ENCODE measurements at places on chromosomes 7 and 10. TPM values are rescaled to one million over a fixed set of nuclear protein-coding genes. Genes with fewer than 3 reads are reported as not detected.
A peak's percentile ranks its signal among the peaks of the same experiment; 100 is the strongest.

GRCh38 chr7:114627231-114627630, 212.6 kb downstream of the FOXP2 start:
- no peak for DNase-seq
- no peak overlapping the region for H3K27ac ChIP-seq
- no peaks in the 10 kb centered on the region for H3K4me1 ChIP-seq
- no peaks in the 10 kb centered on the region for H3K36me3 ChIP-seq
- no peaks in the 10 kb centered on the region for H3K27me3 ChIP-seq

- H3K27ac ChIP-seq, result 0 out of 2 replicates have a peak overlapping the region, but pooled peaks have one; percentile 65
- peaks cover 56% of the 10 kb centered on the region for H3K4me1 ChIP-seq
- H3K36me3 ChIP-seq, result no peaks in the 10 kb centered on the region
These were observed 289.5 kb upstream of the MKLN1 start for GRCh38 chr7:131038153-131038552.

GRCh38 chr7:25894902-25895791, 256.9 kb upstream of the NFE2L3 start:
- H3K27ac ChIP-seq, result peak overlapping the region; percentile 26
- H3K4me3 ChIP-seq, result peak overlapping the region; percentile 24
- peaks cover 28% of the 10 kb centered on the region for H3K4me1 ChIP-seq
- DNase-seq, result peak; percentile 18

DNA sequence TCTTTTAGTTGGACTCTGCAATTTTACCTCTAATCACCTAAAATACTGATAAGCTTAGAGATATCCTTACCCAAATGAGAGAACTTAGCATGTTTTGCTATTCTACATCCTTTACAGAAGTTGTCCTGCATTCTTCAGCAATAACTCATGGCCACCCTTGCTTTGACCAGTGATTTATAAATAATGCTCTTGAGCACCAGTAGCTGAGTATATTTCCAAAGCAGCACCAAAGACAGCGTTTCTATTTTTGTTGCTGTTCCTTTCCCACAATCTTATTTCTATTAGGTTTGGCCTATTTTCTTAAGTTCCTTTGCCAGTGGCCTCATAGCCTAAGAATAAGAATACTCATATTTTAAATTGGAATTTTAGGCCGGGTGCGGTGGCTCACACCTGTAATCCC, 15.0 kb downstream of the ARPC1A start:
- no peaks in the 10 kb centered on the region for H3K4me1 ChIP-seq
- H3K4me3 ChIP-seq, result no peak overlapping the region
- no peaks in the 10 kb centered on the region for H3K27me3 ChIP-seq
- no peak overlapping the region for H3K27ac ChIP-seq

DNA sequence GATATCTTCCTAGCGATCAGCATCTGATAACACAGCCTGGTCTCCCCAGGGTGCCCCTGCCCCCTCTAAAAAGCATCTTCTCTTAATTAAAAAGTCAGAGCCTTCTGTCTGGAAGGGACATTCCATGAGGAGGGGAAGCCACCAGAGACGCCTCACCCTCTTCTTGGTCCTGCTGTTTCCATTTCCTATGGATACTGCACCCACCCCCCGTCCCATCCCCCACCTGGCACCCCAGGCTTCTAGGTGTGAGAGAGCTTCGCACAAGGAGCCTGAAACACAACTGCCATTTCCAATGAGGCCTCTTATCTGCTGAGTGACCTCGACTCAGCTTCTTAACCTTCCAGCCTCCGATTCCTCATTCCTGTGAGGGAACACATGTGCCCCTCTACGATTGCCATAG, 51.4 kb downstream of the COL13A1 start:
- H3K27me3 ChIP-seq, result no peaks in the 10 kb centered on the region
- H3K36me3 ChIP-seq, result no peaks in the 10 kb centered on the region
- peaks cover 8% of the 10 kb centered on the region for H3K4me1 ChIP-seq
- no peak for DNase-seq
- H3K4me3 ChIP-seq, result no peak overlapping the region
- no peak overlapping the region for H3K27ac ChIP-seq

DNA sequence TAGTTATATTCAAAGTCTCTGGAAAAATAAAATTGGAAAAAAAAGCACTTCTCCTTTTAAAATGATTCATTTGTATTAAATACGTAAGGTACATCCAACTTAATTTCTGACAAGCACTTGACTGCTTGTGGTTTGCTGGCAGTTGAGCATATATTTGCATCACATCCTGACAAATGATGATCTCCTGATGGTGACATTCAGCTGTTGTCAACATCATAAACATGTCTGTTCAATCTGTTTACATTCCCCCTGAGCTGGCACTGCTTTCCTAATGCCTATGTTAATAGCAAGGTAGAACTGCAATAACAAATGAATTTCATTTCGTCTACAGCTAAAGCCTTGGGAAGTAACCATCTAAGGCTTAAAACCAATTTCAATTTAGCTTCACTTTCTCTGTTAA, 24.4 kb downstream of the TSPAN12 start:
- no peak overlapping the region for H3K27ac ChIP-seq
- no peaks in the 10 kb centered on the region for H3K27me3 ChIP-seq
- no peaks in the 10 kb centered on the region for H3K36me3 ChIP-seq
- no peak for DNase-seq
- no peak overlapping the region for H3K4me3 ChIP-seq
- H3K4me1 ChIP-seq, result no peaks in the 10 kb centered on the region

DNA sequence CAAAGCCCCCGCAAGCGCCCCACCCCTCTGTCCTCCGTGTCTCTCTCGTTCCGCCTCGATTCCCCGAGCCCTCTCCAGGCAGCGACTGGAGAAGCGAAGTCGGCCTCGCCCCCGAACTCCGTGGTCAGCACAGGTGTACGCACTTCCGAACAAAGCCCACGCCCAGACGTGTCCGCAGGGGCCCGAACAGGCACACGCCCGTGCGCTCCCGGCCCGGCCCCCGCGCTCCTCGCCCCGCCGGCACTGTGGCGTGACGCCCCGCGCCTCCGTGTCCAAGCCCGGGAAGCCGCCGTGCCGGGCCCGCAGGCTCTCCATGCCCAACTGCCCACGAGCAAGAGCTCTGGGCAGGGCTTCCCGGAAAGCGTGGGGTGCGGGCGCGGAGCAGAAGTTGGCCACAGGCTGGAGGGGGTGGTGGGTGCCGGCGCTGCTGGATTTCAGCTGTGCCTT, 662 bp downstream of the NRCAM start:
- H3K27ac ChIP-seq, result no peak overlapping the region
- no peaks in the 10 kb centered on the region for H3K4me1 ChIP-seq
- no peaks in the 10 kb centered on the region for H3K36me3 ChIP-seq
- 0 out of 2 replicates have a peak, but pooled peaks cover 5% of the 10 kb centered on the region for H3K27me3 ChIP-seq

GRCh38 chr7:147182874-147183273, 1066.3 kb downstream of the CNTNAP2 start:
- no peak for DNase-seq
- no peak overlapping the region for H3K4me3 ChIP-seq
- no peaks in the 10 kb centered on the region for H3K36me3 ChIP-seq
- no peaks in the 10 kb centered on the region for H3K27me3 ChIP-seq
- H3K27ac ChIP-seq, result no peak overlapping the region

DNA sequence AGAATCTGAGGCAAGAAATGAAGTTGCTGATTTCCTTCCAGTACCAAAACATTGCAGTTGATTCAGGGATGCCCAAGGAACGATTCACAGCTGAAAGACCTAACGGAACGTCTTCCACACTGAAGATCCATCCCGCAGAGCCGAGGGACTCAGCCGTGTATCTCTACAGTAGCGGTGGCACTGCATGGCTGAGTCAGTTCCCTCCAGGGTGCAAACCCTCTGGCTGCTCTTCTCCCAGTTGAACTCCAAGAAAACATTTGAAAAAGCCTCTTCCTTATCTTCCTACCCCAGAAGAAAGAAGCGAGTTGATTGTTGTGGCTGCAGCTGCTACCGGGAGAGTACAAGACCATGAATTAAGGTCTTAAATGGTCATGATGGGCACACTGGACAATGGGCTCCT, 147.1 kb upstream of the PRSS1 start:
- no peaks in the 10 kb centered on the region for H3K4me1 ChIP-seq
- no peaks in the 10 kb centered on the region for H3K36me3 ChIP-seq
- H3K27ac ChIP-seq, result no peak overlapping the region
- peaks cover 3% of the 10 kb centered on the region for H3K27me3 ChIP-seq
- no peak for DNase-seq

- peak overlapping the region; percentile 24 for H3K4me3 ChIP-seq
- H3K27ac ChIP-seq, result peak overlapping the region; percentile 30
- H3K4me1 ChIP-seq, result peaks cover 24% of the 10 kb centered on the region
- no peaks in the 10 kb centered on the region for H3K36me3 ChIP-seq
- H3K27me3 ChIP-seq, result no peaks in the 10 kb centered on the region
These were observed 36.5 kb downstream of the DLG5 start for GRCh38 chr10:77890097-77890496.

Gene CALHM2
- total RNA-seq, result 46.1 TPM

Gene HOXA9
- 91.0 TPM for total RNA-seq

Gene TEX36
- 0.25 TPM for total RNA-seq
